ENCODE measurements at places on chromosomes 6 and 20. TPM values are rescaled to one million over a fixed set of nuclear protein-coding genes. Genes with fewer than 3 reads are reported as not detected.

GRCh38 chr6:72876256-72876655, 254.4 kb downstream of the KCNQ5 start:
- no peak for DNase-seq

DNA sequence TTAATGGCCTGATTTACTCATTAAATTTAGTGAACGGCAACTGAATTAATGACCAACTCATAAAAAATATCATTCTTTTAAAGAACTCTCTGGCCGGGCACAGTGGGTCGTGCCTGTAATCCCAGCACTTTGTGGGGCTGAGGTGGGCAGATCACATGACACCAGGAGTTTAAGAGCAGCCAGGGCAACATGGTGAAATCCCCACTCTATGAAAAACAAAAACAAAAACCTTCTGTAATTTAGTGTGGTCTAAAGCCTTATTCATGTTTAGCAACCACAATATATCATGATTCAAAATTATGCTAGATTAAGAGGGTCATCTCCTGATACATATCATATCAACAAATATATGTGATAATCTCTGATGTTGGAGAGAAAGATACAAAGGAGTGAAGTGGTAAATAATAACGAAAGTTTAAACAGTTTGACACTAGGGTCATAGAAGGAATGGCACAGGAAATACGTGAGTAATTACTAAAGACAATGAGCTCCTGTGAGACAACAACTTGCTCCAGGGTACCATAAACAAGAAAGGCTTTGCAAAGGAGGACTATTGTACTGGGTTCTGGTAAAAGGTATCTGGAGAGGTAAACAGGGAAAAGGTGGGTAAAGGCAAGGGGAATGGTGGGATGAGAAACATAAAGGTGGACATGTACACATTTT, 5.7 kb downstream of the ELOVL4 start:
- DNase-seq = no peak

DNA sequence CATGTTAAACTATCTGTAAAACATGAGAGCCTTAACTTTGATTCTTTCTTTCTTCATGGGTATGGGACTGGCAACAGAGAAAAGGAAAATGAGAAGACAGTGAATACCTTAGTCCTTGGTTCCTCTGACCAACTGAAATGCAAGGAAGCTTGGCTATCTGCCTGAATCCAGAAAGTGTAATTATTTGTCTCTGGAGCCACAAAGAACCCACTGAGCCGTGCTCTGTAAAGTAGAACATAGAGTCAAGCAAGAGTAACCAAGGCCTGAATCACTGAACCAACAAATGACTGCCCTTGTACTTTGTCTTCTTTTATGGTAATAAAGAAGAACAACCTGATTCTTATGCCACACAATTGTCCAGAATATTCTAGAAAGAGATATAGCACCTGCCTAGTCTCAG, 27.6 kb downstream of the PKHD1 start:
- DNase-seq = no peak

DNA sequence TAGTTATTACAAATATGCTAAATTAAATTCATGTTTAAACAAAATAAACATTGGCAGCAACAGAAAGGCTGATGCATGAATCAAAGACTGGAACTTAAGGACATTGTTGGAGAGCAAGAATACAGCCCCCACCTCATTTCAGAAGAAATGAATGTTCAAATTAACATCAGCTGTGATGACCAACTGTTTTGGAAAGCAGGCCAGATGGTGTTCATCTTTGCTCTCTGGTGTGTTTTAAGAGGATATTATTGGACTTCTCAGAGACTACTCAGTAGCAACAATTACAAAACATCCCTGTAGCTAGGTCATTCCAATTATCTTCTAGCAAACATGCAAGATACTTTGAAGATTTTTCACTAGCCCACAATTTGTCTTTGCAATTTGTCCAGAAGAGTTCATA, 118.6 kb upstream of the DOK5 start:
- DNase-seq = no peak

- peak; percentile 45 for DNase-seq
Measured at GRCh38 chr6:117906958-117907600, at the start of gene SLC35F1. Gene SLC35F1, plus strand, starts transcription at chr6:117907264.

SYTL3 gene
- polyA plus RNA-seq = 7.9 TPM

GRCh38 chr6:148598724-148599123, 148.1 kb upstream of the UST start:
- DNase-seq = no peak

LY86 gene
- 1.4 TPM for polyA plus RNA-seq

DNA sequence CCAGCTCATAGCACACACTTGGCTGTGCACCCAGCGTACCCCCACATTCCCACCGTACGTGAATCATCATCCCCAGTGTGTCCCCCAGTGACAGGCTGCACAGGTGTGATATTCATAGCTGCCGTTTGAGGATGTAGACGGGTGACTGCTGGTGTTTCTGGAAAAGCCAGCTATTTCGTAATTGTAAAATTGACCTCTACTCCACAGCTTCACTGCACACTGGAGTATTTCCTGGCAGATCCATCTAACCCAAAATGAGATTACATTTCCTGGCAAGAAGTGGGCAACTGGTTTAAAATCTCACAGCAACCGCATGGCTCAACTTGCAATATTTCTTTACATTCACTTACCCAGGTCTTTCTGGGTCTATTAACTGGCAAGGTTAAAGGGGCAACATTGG, 30.3 kb downstream of the CD83 start:
- DNase-seq = no peak

DNA sequence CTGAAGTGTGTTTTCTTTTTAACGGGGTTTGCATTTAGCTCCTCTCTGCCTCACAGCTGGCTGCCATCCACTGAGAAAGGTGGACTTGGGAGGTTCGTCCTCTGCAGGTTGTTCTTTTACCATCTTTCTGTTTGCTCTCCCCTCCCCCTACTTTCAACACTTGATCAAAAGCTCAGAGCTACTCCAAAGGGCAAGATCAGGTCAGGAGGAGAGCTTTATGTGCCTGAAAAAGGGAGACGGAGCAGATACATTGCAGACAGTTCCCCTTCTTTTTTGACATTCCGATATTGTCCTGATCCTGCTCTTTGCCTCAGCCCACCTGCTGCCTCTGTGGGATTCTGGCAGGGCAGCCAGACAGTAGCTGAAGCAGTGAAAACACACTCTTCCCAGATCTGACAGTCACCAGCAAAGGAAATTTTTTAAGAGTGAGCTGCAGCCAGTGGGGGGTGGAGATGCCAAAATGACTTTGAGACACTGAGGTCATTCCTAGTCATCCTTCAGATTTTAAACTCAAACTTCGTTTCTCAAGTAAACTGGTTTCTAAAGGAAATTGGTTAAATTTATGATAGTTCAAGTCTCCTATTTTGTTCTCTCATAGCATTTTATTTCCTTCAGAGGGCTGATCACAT, 26.5 kb downstream of the SMLR1 start:
- no peak for DNase-seq

IMPG1 gene
- 1.1 TPM for polyA plus RNA-seq

- DNase-seq = no peak
Measured at GRCh38 chr6:20660534-20660933, 126.3 kb downstream of the CDKAL1 start.

ATP6V1G2 gene
- 2.8 TPM for polyA plus RNA-seq

RBPJL gene
- not detected for polyA plus RNA-seq

Data from left lung (tissue), 14 donors.